ENCODE measurements at places on chromosomes 1 and 21.

- DNase-seq: no peak
Measured at GRCh38 chr1:36115931-36116330, 9.1 kb downstream of the COL8A2 start.

DNA sequence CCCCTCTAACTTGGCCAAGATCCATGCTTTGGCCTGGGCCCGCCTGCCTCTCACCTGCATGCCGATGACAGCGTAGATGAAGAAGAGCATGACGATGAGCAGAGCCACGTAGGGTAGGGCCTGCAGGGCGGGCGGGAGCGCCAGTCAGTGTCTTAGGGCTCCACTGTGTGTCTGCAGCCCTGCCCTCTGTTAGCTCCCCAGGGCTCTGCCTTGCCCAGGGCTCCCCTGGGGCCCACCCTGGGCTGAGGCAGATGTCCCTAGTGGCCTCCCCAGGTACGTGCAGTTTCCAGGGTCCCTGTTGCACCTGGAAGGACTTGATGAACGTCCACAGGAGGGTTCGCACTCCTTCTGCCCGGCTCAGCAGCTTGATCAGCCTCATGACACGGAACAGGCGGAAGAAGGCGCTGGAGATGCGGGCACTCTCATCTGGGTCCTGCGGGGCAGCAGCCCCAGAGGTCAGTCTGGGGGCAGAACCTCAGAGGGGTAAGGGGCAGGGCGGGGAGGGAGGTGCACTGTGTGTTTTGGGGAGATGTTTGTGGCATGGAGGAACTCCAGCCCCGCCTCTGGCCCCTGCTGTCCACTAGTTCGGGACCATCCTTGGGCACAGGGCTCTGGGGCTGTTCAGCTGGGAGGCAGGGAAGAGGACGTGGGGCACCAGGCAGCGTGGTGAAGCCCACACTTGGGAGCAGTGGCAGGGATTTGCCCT, 29.8 kb upstream of the KIF21B start:
- DNase-seq: no peak

DNA sequence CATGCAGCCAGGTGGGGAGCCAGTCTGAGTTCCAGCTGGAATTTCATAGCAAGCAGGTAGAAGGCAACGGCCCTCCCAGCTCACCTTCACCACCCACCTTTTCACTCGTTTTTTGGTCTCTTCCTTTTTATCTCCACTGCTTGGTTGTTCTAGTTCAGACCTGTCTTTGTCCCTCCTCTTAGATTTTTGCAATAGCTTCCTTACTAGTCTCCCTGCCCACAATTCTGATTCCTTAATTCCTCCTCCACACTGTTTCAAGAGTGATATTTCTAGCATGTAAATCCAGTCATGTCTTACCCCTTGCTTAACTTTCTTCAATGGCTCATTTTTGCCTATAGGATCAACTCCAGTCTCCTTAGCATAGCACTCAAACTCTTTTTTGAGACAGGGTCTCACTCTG, 119.6 kb downstream of the TMEM53 start:
- DNase-seq: no peak

- DNase-seq: no peak
Measured at GRCh38 chr1:96989302-96989701, 267.7 kb downstream of the PTBP2 start.

GRCh38 chr1:44146536-44147361, 5.3 kb upstream of the KLF18 start:
- DNase-seq: no peak

GRCh38 chr1:167221126-167221737, 546 bp downstream of the POU2F1 start:
- no peak for DNase-seq

DNA sequence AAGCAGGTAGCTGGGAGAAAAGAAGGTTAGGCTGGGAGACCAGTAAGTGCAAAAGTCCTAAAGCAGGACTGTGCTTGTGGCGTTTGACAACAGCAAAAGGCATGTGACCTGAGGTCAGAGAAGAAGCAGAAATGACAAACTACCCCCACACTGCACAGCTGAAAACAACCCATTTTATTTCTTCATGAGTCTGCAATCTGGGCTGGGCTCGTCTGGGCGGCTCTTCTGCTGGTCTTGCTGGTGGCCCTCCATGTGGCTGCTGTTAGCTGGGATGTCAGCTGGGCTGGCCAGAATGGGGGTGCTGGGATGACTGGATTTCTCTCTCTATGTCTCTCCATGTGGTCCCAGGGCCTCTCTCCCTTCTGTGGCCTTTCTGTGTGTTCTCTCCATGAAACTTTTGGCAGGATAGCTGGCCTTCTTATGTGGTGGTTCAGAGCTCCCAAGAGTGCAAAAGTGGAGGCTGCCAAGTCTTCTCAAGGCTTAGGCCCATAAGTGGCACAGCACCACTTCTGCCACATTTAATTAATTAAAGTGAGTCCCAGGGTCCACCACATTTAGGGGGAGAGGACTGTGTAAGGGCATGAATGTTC, 128.6 kb downstream of the RIPK4 start:
- DNase-seq: no peak

DNA sequence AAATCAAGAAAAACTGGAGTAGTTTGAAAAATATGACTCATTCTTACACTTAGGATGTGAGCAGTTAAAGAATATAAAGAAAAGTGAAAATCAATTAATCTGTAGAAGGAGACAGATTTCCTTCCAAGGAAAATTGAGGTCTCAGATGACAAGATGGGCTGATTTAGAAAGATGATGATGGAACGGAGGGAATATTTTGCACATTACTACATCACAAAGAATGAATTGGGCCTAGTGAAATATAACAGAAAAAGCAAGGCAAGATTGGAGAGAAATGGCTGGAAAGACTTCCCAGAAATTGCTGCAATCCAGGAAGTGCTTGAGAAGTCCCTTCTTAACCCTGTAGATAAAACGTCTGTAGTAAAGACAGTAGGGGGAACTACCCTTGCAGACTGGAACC, 169.1 kb upstream of the SYT6 start:
- DNase-seq: no peak

DNA sequence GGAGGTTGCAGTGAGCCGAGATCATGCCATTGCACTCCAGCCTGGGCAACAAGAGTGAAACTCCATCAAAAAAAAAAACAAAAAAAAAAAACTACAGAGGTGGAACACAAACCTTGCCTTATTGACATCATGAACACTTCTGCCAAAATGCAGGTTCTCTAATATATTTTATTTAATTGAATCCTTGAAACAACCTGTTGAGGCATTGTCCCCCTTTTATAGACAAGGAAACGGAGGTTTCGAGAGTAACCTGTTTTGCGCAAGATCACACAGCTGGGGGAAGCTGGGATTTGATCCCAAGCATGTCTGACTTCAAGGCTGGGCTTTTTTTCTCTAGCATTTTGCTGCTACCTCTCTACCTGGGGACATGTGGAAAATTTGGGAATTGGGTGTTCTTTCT, 2.8 kb downstream of the SZRD1 start:
- no peak for DNase-seq

Data from adrenal gland (tissue), 19 donors.